Activated CD8-positive, alpha-beta memory T cell treated with anti-CD3 and anti-CD28 coated beads, Interleukin-2, amount 50 U/mL, for 48 hours (primary cell): ENCODE measurements at places on chromosomes 1 and 21.

DNA sequence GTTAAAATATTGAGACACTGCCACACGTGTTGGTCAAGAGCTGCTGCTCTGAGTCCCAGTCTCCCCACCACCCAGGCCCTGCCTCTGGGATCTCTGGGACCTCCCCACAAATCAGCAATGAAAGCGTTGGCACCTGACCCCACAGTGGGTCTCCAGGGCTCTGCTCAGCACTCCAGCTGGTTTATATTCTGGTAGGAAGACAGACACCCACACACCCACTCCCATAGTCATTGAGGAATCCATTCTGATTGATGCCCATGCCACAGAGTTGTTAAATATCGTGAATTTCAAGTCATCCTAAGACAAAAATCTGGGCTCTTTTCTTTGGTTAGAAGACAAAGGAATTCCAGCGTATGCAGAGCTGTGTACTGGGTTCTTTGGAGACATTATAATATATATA, 91.6 kb downstream of the KIF26B start:
- DNase-seq, result peak; percentile 13

DNA sequence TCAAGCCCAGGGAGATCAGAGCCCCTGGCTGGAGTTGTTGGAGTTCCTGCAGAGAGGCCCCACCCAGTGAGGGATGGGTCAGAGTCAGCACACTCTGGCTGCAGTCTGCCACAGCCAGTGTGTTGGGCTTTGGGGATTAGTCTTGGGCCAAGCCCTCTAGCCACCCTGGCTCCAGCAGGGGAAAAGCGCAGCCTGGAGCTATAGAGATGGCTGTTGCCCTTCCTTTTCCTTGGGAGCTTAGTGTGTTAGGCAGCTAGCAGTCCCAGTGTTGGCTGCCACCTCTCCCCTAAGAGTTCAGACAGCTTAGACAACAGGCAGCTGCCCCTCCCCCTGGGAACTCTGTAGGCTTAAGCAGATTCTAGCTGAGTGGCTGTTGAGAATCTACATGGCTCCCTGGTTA, 45.1 kb downstream of the DPT start:
- no peak for DNase-seq

- no peak for DNase-seq
Observed at GRCh38 chr21:38326899-38327298, 70.1 kb downstream of the KCNJ15 start.

DNA sequence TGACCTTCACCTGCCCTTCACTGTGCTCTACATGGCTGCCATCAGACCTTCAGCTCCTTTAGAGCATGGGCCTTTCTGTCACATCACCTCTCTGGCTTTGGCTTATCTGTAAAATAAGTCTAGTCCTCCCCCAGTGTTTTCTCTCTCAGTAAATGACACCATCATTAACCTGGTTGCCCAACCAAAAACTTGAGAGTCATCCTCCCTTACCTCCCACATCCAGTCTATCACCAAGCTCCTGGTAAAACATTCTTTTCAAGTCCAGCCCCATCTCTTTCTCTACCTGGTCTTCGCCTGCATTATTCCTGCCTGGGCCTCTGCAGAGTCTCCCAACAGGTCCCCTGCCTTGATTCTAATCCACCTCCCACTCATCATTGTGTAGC, 13.1 kb downstream of the SLC26A9 start:
- DNase-seq, result no peak

GRCh38 chr1:229430761-229431283, 3.1 kb downstream of the ACTA1 start:
- peak; percentile 75 for DNase-seq

DNA sequence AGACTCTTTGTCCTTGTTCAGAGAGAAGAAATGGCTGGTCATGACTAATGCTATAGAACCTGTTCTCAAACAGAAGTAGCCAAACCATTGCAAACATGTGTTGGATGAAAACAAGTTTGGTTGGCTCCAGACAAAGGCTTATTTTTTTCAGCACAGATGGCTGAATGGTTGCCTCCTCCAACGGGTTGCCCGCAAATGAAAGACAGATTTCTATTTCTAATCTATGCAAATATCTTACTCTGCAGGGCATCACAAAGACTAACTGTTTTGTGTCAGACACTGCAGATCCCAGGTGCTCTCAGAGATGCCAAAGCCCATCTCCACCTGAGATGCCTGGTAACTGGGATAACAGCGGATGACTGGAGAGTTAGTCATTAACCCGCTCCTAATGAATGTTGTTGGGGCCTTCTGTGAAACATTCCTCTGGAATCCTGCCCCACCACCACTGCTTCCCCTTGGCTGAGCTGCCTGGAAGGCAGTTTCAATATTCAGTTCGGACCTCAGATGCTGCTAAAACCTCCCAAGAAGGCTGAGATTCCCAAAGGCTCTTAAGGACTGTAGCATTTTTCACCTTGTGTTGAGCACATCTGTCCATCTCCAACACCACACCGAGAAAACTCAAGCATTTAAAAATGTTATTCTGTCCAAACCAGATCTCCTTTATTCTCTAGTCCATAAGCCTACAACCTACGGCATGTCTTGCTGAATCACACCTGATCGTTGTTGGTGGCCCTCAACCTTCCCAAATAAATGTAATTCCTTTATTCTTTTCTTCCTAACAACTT, 104.4 kb downstream of the PTPN14 start:
- no peak for DNase-seq

- no peak for DNase-seq
Observed at GRCh38 chr1:24415910-24416665, 486 bp downstream of the NIPAL3 start.

DNA sequence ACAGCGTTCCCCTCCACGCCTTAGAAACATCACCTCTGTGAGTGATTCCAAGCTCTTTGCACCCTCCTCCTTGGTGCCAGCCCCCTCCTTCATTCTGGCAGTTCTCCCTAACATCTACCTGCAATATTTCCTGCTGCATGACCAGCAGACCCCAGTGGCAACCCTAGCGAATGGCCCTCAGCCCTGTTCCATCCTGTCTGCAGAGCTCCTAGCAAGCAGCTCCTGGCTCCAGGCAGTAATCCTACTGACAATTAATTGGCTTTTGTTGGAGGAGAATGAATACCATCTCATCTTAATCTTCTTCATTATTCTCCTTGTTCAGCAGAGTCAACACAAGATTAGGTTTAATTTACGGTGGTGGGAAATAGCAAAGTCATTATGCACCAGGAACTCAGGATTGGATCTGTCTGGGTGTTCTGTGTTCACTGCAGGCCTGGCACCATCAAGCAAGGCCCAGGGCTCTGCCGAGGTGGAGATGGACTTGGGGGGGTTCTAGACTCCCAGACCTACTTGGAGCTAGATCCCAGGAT, 12.4 kb downstream of the FBXO2 start:
- no peak for DNase-seq

- no peak for DNase-seq
Observed at GRCh38 chr1:161131523-161132409, 701 bp downstream of the DEDD start.

DNA sequence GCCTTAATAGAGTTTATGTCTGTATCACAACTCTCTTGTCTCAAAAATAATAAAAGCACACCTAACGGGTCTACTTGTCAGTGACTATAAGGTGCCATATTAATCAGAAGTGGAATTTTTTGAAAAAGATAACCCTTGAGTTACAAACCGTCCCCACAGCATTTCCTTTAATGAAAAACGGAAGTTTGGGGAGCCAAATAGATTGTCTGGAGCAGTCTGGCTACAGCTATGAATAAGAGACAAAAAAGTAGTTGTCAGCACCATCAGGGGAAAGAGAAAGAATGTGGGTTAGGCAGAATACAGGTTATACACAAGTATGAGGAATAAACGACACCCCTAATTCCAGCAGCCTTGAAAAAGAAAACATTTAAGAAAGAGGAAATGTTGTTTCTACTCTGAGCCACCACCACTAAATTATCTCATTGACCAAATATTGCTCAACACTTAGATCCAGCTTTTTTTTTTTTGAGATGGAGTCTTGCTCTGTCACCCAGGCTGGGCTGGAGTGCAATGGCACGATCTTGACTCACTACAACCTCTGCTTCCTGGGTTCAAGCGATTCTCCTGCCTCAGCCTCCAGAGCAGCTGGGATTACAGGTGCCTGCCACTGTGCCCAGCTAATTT, 29.4 kb upstream of the USP24 start:
- DNase-seq, result no peak

DNA sequence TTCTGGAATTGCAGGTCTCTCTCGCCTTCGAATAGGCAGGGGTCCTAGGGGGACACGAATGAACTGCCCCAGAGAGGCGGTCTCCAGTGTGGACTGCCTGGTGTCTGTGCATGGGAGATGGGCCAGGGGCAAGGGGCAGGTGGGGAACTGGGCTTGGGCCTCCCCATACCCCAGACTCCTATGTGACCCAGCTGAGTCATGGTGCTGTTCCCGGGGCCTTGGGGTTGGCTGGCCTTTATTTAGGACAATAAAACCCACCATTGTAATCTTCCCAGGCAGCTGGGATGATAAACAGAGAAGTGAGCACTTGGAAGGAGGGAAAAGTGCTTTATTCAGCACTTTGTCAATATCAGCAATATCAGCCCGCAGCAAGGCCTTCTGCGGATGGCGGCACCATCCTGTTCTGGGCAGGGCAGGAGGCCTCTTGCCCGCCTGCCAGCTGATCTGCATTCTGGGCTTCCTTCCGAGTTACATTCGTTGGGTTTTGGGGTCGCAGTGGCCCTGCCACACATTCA, 209.0 kb upstream of the TMEM51 start:
- DNase-seq, result no peak

GRCh38 chr1:206080026-206080820, 27.2 kb downstream of the RHEX start:
- DNase-seq, result no peak
